NCI-H510A treated with DMSO at 0.1 percent for 48 hours (cell line): ENCODE measurements at places on chromosomes 3 and 15.

DNA sequence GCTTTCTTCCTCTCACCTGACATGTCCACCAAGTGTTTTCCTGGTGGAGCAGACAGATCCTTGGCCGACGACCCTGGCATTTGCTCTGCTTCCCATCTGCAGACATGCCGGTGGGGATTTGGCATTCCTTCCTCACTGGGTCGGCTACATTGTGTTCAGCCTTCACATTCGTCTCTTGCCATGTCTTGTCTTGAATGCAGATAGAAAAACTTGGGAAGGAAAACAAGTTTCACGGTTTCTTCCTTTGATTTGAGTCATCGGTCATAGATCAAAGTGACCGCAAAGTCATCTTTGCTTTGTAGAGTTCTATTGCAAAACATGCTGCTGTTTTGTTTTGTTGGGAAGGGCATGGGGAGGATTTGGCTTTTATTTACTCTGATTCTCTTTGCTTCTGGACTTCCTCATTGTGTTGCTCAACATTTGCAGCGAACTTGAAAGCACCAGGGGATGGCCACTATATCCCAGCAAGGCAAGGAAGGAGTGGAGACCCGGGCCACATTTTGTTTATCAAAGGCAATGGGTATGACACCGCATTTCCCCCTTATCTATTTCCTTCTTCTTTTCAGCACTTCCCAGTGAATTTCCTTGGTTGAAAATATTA, 321.3 kb downstream of the CACNA2D3 start:
- DNase-seq = no peak

- no peak for DNase-seq
Observed at GRCh38 chr3:30963223-30963722, 68.8 kb upstream of the GADL1 start.

- no peak for DNase-seq
Observed at GRCh38 chr15:88792342-88793282, 10.6 kb upstream of the ACAN start.

GRCh38 chr3:28923994-28924393, 356.9 kb upstream of the RBMS3 start:
- no peak for DNase-seq

- DNase-seq = no peak
Observed at GRCh38 chr3:40845447-40845846, 320.7 kb downstream of the ZNF621 start.

GRCh38 chr3:142319094-142319493, 93.7 kb upstream of the GK5 start:
- DNase-seq = no peak

GRCh38 chr3:14524311-14524711, 15.8 kb downstream of the GRIP2 start:
- DNase-seq = no peak

DNA sequence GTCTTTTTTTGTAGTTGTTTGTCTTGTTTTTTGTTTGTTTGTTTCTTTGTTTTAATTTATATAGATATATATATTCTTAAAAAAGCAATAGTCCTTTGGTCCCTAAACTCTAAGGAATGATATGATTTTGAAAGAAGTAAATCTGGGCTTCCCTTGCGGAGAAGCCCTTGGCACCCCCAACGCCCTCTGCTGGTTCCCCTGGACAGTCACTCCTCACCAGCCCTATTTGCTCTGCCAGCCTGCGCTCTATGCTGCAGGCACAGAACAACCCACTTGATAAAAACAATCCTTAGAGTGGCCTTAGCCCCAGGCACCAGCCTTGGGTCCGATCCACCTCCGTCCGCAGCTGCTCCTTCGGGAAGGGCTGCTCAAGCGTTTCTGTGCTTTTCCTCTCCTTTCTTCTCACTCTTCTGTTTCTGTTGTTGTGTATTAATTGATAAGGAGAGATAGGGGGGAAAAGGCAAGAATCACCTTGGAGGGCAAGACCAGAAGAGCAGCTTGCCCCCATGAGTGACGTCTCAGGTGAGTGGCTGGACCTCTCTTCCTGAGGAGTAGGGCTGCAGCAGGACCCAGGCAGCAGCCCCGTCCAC, 13.7 kb upstream of the PARP6 start:
- peak; percentile 3 for DNase-seq

GRCh38 chr15:90097475-90097874, 4.8 kb downstream of the IDH2 start:
- no peak for DNase-seq

DNA sequence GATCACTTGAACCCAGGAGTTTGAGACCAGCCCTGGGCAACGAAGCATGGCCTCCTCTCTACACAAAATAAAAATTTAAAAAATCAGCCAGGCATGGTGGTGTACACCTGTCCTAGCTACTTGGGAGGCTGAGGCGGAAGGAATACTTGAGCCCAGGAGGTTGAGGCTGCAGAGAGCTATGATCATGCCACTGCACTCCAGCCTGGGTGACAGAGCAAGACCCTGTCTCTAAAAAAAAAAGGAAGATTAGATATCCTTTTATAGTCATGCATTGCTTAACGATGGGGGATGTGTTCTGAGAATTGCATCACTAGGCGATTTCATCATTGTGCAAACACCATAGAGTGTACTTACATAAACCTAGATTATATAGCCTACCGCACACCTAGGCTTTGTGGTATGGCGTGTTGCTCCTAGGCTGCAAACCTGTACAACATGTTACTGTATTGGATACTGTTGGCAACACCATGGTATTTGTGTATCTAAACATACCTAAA, 12.6 kb downstream of the ALAS1 start:
- DNase-seq = peak; percentile 24

- DNase-seq = no peak
Observed at GRCh38 chr3:105823149-105823867, 45.5 kb downstream of the CBLB start.

- no peak for DNase-seq
Observed at GRCh38 chr15:96320107-96320506, 10.4 kb upstream of the NR2F2 start.

- no peak for DNase-seq
Observed at GRCh38 chr15:66646308-66646707, 55.7 kb upstream of the SMAD6 start.

DNA sequence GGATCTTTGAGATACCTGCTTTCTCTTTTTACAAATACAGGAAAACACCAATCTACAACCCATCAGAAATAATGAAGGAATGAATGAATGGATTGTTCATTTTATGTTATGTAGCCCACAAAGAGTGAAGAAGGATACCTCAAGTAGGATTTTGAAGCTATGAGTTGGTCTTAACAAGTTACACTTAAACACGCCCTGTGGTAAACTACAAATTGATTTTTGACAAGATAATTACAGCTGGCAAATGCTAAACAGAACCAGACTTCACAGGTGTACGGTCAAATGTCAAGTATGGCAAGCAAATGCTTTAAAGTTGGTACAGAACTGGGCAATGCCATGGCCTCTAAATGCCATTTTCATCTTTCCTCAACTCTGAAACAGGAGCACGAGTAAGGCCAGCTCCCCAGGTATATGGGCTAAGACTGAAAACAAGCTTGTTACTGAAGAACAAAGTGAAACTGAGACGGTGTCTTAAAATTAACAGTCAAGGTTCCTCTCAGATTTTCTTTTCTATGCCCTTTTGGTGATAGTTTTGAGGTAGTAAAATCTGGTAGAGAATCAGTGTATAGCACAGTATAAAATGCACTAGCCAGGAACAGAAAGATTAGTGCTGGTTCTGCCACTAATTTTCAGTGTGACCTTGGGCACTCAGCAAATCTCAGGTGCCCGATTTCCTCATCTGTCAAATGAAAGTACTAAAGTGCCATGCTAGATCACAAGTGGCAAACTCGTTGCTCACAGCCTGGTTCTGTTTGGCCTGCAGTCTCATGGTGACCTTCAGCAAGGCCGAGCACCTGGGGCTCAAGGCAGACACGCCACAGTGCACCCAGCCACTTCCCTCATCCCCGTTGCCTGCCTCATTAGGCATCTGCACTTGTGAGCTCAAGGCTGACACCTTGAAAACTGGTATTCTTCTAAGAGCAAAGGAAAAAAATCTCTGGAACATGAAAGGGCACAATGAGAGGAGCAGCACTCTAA, 9.5 kb downstream of the RUVBL1 start:
- DNase-seq = no peak

DNA sequence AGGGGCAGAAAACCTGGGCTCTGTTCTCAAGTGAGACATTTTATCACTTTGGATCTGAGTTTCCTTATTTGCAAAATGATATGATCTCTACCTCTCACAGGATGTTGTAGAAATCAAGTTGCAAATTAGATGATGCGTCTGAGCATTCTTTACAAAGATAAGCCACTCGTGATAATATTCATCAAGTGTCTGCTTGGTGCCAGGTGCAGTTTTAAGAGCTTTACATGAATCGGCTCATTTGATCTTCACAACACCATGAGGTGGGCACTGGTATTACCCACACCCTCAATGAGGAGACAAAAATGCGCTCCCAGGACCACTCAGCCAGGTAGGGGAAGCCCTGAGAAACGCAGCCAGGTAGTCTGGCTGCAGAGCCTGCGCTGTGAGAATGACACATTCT, 59.1 kb upstream of the CA12 start:
- no peak for DNase-seq

DNA sequence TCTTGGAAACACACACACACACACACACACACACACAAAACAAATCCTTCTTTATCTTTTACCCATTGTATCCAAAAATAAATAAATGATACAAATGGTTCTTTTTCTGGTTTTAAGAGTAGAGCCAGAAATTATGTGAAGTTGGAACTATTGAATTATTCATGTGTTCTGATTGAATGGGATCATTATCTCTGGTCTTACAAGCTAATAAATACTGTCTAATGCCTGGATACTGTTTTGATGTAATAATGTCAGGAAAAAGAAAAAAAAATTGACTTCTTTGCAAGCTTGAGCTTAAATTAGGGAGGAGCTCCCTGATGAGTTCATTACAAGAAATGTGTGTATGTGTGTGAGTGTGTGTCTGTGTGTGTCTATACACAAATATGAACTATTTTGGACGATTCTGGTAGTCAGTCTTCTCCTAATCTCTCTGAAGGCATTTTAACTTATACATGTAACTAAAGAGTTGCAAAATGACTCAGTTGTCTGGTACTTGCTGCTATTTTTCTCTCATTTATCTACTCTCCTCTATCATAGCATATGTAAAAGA, 507.2 kb upstream of the AGTR1 start:
- DNase-seq = no peak

GRCh38 chr3:71025516-71025915, 558.0 kb downstream of the FOXP1 start:
- no peak for DNase-seq

GRCh38 chr15:101652786-101653430, 727 bp upstream of the TM2D3 start:
- no peak for DNase-seq

DNA sequence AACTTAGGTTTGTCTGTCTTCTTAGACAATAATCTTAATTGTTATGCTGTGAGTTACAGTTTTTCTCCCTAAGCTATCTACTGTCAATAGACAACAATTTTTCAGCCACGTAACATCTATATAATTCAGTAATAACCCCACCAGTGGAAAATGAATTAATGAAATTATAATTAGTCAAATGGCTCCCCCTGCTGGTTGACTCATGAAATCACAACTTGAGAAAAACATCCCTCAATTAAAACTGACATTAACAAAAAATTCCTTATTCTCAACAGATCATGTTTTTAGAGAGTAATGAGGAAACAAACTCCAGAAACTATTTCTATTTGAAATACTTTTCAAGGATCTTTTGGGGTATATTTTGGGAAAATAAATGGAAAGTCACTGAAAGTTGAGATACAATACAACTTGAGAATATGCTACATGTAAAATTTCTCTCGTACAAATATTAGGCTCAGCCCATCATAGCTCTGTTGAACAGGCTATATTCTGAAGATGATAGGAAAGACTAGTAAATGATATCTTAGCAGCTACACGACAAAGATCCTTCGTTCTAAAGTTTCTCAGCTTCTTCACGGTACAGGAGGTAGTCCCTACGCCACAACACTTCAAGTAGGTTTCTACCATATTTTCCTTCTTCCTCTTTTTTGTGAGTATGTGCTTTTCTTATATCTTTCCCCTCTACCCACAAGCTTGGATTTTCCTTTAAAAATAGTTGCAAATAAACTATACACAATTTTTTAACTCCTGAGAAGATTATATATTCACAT, 20.7 kb downstream of the PPP1R2 start:
- DNase-seq = peak; percentile 12

DNA sequence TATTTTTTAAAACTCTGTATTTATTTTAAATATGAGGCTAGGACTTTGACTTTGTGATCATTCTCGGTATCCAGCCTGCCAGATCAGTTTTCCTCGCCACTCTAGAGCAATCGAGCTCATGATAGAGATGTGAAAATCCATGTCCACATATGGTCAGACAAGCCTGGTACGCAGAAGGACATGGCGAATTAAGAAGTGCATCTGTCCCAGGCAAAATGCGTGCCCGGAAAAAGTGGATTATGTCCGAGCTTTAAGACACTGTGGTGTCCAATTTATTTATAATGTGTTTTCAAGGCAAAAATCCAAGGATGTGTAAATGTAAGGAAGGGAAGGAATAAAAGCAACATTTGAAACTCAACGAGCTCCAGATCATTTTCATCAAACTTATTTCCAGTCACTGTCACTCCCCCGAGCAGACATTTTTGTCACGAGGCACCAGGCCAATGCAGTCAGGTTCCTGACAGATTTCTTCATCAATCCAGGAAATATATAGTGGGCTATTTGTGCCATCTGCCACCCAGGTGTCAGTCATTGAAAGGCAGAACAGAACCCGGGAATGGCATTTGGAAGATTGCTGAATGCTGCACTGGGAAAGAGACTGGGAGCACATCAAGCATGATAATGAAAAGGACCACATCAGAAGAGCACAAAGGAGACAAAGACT, 825.7 kb downstream of the SQOR start:
- no peak for DNase-seq

DNA sequence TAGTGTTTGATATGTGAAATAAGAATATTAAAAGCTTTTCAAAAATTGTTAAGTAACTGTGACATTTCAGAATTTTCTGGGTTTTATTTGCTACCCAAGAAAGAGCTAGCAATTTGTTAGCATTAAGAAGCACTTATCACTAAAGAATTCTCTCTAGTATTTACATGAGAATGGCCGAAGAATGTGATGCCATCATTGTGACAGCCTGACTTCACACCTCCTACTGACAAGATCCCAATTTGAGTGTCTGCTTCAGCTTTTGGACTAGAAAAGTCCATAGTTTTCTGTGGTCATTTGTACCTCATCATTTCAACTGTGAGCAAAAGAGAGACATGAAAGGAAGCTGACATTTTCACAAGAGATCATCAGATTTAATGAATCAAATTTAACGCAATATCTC, 548.1 kb upstream of the AGTR1 start:
- DNase-seq = no peak

GRCh38 chr3:13776253-13777050, 103.4 kb downstream of the WNT7A start:
- no peak for DNase-seq

- DNase-seq = no peak
Observed at GRCh38 chr3:132421832-132422231, 4.5 kb downstream of the DNAJC13 start.

DNA sequence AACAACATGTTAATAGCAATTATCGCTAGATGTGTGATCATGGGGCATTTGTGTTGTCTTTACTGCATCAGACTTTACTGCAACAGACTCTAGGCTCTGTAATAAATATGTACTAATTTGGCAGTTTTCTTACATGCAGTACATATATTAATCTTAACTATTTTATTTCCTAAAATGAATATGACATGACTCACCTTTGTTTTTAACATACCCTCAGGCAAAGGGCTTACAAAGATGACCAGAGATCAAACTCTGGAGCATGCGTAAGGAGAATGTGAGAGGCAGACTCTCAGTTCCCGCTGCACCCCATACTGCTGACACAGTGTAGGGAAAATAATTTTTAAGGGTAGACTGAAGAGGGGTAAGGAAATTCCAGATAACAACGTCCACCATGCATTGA, 7.2 kb upstream of the FAM174B start:
- DNase-seq = no peak
